Activated T-helper 9 cell treated with anti-CD3 and anti-CD28 coated beads, Interleukin-2, amount 50 U/mL, for 16 hours (primary cell): ENCODE measurements at places on chromosomes 4 and X.

- DNase-seq, result no peak
Observed at GRCh38 chr4:69030326-69030725, 65.9 kb upstream of the UGT2B7 start.

- no peak for DNase-seq
Observed at GRCh38 chr4:46432923-46433322, 43.0 kb upstream of the GABRA2 start.

DNA sequence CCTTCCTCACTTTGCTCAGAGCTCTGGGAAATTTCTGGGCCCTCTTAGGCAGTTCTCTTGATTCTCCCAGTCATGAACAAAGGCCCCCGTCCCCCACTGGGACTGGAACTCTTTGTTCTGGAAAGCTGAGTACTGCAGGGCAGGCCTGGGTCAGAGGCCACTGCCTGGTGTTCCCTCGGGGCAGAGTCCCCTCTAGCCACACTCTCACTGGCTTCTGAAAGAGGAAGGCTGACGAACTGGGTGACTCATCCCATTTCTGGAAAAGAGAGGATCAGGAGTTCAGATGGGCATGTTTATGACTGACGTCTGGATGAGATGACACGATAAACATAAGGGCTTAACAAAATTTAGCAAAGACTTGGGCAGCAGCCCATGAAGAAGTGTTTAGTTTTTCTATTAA is 47.7 kb downstream of the DDX3X start:
- DNase-seq, result no peak

DNA sequence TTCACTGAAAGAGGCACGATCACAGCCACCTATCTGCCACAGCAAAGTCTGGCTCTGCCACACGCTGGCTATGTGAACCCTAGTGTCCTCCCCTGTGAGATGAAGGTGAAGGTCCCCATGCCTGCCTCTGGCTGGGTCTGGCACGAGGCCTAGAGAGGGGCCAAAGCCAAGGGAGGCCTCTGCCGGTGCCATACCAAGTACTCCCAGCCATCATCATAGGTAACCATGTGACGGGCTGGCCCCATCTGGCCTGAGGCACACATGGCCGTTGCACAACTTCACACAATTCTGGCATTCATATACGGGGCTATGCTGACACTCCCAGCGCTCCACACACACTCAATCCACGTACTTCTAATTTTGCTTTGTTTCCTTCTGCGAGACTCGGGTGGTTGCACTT is 15.3 kb downstream of the NOP14 start:
- DNase-seq, result no peak
